ENCODE measurements at places on chromosomes 16 and 17.

DNA sequence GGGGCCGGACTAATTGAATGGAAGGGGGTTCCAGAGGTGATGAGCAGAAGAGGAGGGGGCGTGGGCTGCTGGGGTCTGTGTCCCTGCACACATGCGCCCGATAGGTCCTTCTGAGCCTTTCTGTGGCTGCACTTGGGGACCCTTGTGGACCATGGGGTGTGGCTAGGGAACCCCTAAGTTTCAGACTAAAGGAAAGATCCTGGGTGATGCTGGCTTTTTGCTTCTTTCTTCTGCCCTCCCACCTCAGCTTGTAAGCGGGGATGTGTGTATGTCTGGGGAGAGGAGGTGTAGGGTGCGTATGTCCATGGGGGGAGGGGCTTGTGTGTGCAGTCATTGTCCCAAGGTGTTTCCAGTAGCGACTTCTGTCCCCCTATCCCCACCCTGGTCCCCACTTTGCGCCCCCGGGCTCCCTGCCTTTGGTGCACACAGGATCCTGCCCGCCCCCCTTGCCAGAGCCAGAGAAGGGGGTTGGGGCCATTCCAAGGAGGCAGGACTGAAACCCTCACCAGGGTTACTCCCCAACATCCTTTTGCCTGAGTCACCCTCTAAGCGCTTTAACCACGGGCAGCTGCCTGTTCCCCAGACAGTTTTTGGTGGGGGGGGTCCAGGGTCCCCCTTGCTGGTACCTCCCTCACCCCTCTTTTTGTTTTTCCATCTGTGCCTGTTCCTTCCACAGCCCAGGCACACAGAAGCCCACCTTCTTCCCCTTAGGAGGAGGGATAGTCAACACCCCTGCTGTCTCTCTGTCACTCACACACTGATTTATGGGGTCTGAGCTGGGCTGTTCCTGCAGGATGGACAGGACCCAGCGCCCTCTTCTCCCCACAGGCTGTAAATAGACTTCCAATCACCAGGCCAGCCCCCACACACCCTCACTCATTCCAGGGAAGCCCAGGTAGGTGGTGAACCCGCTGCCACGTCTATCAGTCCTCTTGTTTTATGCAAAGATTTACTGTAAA lies 83.2 kb downstream of the ARHGAP23 start:
- DNase-seq: no peak

- no peak for DNase-seq
Observed at GRCh38 chr17:16936536-16937310, 35.2 kb downstream of the TNFRSF13B start.

- DNase-seq: no peak
Observed at GRCh38 chr17:76633628-76634328, 9.8 kb downstream of the ST6GALNAC1 start.

GRCh38 chr16:4098501-4098900 lies 17.7 kb downstream of the ADCY9 start:
- DNase-seq: no peak

- no peak for DNase-seq
Observed at GRCh38 chr17:35584061-35584460, 3.1 kb upstream of the AP2B1 start.

DNA sequence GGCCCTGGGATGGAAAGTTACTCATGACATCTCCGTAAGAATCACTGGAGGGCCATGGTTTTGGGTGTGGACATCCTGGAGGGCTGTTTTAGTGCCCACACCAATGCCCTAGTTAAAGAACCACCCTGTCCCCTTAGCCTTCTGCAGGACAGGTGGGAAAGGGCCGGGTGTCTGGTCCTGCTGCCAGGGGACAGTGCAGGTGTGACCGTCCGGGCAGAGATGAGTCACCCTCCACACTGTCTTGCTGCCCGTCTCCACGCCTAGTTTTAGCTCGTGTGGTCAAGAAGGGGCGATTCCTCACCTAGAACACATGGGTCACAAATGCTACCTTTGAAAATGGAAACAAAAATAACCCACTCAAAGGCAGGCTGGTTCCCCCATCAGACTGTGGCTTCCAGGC lies 17.0 kb downstream of the CEP295NL start:
- no peak for DNase-seq

DNA sequence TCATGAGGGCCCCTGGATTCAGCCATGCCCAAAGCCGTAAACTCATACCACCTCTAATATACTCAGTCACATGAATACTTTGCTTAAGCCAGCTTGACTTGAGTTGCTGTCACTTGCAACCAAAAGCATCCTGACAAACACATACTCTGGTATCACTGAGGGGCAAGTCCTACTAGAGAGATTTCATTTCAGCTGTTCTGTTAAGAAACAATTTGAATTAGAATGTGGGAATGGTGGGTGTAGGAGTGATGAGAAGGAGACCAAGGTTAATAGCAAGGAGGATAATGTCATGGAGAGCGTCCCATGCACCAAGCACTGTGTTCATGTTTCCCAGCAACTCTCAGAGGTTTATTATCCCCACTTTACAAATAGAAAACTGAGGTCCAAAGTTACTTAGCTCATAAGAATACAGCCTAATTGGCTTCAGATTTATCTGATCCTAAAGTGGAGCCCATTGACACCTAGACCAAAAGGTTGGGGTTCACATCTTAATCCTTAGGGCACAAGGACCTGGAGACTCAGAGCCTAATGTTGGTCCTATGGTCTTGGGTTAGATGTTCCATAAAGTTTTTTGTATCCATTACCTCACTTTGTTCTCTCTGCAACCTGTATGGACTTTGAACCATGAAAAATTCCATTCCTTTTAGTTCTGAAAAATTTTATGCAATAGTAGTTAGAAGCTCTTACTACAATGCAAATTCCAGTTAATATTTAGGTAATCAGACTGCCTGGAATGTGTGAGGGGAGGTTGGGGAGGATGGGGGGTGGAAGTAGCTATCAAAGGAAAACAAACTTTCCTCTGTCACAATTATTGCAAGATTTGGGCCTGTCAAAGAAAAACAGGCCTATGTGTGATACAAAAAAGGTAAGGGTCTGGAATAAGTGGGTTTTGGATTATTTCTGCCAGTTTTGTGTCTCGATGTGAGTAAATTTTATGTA lies 105.9 kb downstream of the IRX3 start:
- no peak for DNase-seq

- no peak for DNase-seq
Observed at GRCh38 chr16:19419698-19420075, 2.0 kb downstream of the TMC5 start.

Data from CD4-positive, alpha-beta T cell treated with Interleukin-6 for 4 hours (primary cell).